ENCODE measurements at places on chromosomes 5 and 9. TPM values are rescaled to one million over a fixed set of nuclear protein-coding genes. Genes with fewer than 3 reads are reported as not detected.
A peak's percentile ranks its signal among the peaks of the same experiment; 100 is the strongest.

The GDA gene
- 70.0 TPM for total RNA-seq

The GFI1B gene
- total RNA-seq = 1.3 TPM

The TMEM215 gene
- not detected for total RNA-seq

The PTCD2 gene
- total RNA-seq = 7.7 TPM

The SLC6A7 gene
- total RNA-seq = not detected

The TAF11L10 gene
- total RNA-seq = not detected

The NTRK2 gene
- total RNA-seq = 33.2 TPM

DNA sequence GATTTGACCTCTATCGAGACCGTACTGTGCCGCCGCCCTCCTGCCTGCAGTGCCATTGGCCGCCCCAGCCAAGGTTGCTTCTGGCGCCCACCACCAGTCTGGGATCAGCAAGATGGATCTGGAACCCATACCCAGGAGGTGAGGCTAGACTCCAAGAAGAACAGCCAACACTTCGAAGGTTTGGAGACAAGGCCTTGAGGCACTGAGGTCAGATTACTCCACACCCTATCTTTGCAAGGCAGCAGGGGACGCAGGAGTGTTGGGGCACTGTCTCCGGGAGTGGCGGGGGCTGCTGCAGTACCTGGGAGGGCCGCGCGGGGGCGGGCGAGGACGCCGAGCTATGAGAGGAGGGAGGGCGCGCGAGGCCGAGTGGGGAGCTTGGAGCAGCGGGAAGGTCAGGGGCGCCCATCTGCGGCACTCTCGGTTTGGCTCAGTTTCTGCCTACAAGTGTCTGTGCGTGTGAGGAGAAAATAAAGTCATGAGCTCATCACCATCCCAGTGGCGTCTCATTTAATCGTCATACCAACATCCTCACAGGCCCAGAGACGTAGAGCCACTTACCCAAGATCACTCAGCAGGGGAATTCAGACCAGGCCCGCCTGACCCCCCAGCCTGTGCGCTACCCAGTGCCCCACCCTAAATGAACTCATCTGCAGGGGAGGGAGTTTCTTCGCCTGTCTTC lies 20.5 kb upstream of the PSD2 start:
- peak; percentile 64 for DNase-seq

GRCh38 chr5:133323494-133324457 lies 272.0 kb downstream of the HSPA4 start:
- DNase-seq = no peak

- peak; percentile 5 for DNase-seq
Observed at GRCh38 chr9:133768371-133768858, 30.3 kb upstream of the SARDH start.

GRCh38 chr9:28121366-28121765 lies 548.1 kb upstream of the C9orf72 start:
- DNase-seq = no peak

DNA sequence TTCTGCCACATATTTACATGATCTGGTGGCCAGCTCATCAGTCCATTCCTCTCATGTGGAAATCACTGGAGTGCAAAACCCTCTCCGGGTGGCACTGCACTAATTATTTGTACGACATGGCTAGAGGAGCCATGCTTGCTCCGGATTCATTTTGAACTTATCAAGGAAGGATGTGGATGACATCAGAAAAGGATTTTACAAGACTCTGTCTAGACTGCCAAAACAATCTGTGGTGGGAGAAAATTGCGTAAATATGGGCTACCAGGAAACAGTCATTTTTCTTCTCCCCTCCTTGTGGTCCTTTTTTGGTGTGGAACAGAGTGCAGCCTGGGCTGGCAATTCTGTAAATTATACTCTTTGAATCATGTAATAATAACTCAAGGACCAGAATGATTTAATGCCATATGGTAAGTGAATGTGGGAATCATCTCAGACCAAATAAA lies 123.4 kb upstream of the IFNE start:
- DNase-seq = no peak

- DNase-seq = no peak
Observed at GRCh38 chr5:109246395-109246794, 163.4 kb downstream of the PJA2 start.
